GM03348 (cell line): ENCODE measurements at places on chromosomes 7 and 10.

GRCh38 chr7:30185496-30185895, 50.7 kb downstream of the MTURN start:
- DNase-seq = no peak

GRCh38 chr7:8481096-8481495, 47.7 kb downstream of the NXPH1 start:
- no peak for DNase-seq

- no peak for DNase-seq
Measured at GRCh38 chr10:33214174-33214573, 120.3 kb downstream of the NRP1 start.

DNA sequence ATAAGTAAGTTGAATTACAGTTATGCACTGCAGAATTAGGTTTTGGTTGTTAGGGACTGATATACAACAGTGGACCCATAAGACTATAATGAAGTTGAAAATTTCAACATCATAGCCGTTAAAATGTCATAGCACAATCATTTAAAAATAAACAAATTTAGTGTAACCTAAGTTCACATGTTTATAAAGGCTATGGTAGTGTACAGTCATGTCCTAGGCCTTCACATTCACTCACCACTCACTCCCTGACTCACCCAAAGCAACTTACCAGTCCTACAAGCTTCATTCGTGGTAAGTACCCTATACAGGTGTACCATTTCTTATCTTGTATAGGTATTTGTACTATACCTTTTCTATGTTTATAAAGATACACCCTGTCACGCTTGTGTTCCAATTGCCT, 113.7 kb downstream of the RAB11FIP2 start:
- no peak for DNase-seq

DNA sequence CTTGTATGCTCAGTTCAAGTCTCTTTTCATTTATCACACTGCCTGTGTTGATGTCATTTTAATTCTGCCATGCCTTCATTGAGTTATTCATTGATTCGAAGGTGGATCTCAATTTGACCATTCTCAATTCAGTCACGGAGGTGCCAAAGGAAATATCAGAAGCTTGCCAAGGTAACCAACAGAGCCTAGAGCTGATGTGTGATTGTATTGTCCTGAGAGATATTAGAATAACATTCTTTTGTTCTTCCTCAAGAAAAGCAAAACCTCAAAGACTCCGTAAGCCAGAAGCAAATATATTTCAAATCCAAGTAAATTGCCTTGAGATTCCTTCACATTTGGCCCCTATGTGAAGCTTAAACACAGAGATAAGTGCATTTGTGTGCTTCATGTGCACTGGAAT, 345.3 kb downstream of the CXCL12 start:
- no peak for DNase-seq

DNA sequence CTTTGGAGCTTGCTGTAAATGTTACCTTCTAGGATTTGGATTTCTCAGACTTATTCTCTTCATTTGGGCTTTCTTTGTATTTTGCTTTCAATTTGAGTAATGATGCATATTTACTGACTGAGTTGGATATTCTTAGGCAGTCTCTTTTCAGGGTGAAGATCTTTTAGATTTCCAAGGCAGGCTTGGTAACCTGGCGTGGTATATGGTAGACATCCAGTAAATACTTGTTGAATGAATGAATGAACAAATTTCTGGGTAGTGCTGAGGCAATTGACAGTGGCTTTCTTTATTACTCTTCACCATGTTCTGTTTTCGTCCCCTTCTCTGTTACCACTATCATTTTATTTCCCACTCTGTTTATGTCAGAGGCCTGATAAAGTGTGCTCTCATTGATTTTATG, 27.1 kb downstream of the BBS9 start:
- DNase-seq = no peak
